AG10803 (cell line): ENCODE measurements at places on chromosomes 12 and 14.

DNA sequence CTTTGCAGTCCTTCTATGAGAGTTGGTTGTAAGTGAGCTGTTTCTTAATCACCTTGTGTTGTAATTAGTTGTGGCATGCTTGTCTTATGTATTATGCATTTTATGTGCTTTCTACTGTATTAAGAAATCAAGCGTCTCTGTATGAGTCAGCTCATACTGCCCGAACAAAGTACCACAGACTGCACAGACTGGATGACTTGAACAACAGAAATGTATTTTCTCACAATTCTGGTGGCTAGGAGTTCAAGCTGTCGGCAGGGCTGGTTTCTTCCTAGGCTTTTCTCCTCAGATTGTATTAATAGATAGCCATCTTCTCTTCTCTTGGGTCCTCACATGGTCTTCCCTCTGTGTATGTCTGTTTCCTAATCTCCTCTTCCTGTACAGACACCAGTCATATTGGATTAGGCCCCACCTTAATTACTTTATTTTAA, 77.7 kb downstream of the FLRT2 start:
- DNase-seq, result peak; percentile 91

DNA sequence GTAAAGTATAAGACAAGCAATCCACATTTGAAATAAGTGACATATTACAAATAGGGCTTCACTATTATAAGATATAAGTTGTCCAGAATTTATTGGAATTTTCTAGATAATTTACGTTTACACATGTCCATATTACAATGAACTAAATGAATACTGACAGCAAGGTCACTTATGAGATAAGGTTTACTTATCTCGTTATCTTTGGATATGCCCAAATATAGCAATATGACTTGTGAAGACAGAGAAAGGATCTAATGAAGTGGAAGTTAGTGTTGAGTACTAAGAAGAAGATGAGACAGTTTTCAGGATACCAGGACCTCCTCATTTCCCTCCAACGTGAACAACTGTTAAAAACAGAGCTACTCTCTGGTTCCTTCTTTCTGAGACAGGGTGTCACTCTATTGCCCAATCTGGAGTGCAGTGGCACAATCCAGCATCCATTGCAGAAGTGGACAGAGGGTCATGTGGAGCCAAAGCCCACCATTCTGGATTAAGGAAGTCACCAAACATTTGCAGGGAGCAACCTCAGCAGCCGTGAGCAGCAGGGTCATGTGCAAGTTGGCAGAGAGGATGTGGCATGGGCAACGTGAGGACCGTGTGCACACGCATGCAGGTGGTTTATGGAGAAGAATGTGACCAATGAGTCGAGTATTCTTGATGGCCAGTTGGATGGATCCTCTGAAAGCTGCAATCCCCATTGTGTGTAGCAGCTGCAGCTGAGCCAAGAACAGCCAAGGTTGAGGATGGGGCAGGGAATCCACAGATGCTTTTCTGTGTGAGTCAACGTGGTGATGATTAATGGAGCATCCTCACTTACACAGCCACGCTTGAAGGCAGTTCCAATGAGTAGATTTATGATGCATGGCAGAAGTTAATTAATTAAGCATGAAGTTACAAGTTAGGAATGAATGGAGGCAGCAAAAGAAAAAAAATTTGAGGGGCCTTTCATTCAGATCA, 111.0 kb downstream of the BICD1 start:
- DNase-seq, result peak; percentile 89

DNA sequence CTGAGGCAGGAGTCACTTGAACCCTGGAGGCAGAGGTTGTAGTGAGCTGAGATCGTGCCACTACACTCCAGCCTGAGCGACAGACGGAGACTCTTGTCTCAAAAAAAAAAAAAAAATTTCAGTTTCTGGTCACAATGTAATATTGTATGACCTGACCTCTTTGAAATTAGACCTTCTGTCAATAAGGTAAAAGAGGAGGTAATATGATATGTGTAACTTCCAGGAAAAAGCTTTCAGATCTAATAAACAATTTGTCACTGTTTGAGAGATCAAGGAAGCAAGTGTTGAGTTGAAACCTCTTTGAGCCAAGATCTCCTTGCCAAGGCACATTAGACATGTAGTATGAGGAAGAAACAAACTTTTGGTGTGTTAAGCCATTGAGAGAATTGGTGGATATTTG, 101.7 kb upstream of the ATF7IP start:
- DNase-seq, result no peak

DNA sequence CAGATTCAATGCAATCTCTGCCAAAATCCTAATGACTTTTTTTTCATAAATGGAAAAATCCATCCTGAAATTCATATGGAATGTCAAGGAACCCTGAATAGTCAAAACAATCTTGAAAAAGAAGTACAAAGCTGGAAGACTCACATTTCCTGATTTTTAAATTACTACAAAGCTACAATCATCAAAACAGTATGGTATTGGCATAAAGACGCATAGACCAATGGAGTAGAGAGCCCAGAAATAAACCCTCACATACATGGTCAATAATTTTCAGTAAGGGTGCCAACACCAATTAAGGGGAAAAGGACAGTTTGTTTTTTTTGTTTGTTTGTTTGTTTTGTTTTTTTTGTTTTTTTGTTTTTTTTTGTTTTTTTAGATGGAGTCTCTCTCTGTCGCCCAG, 4.6 kb upstream of the RD3L start:
- no peak for DNase-seq

GRCh38 chr14:23580948-23581281, 2.3 kb upstream of the JPH4 start:
- no peak for DNase-seq
